ENCODE measurements at places on chromosomes 11 and 22.

DNA sequence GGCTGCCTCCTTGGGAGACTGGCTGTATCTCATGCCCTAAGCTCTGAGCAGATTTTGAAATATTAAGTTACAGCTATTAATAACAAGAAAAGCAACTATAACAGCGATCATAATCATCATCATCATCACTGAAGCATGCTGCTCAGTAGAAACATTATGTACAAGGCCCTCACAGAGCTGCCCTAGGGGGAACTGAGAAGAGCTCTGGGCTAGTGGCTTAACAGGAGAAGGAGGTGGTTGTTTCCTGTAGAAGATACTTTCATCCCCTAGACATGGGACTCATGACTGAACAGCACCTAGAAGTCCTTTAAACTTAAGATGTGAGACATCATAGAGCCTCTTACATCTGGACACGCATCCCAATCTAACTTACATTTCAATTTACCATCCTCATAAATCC, 332.8 kb upstream of the PLET1 start:
- DNase-seq = no peak

DNA sequence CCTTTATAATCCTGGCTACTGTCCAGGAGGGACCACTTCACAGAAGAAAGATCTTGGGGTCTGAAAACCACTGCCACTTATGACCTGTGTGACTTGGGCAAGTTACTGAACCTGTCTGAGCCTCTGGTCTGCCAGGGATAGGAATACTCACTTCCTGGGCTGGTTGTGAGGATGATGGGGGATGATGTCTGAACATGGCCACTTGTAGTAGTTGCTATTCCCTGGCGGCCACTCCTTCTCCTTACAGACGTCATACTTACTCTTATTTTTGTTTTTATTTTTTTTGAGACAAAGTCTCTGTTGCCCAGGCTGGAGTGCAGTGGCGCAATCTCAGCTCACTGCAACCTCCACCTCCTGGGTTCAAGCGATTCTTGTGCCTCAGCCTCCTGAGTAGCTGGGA, 26.1 kb downstream of the CD82 start:
- no peak for DNase-seq

- no peak for DNase-seq
Measured at GRCh38 chr11:70250876-70251658, 19.4 kb upstream of the PPFIA1 start.

- DNase-seq = no peak
Measured at GRCh38 chr11:72301486-72301885, 57.5 kb upstream of the PHOX2A start.

GRCh38 chr22:28894334-28894733, 11.0 kb downstream of the ZNRF3 start:
- no peak for DNase-seq

DNA sequence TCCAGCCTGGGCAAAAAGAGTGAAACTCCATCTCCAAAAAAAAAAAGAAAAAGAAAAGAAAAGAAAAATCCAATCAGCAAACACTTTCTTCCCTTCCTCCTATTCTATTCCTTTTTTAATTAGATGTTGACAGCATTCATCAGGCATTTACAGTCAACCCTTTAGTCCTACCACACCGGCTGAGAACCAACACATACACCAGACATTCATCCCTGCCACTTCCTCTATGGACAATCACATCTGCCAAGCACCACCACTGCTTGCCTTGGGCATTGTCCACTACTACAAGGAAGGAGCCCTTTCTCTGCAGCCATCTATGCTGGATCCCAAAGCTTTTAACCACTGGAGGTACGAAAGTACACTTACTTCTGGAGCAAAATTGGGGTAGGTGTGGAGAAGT, 9.4 kb upstream of the SLN start:
- no peak for DNase-seq

DNA sequence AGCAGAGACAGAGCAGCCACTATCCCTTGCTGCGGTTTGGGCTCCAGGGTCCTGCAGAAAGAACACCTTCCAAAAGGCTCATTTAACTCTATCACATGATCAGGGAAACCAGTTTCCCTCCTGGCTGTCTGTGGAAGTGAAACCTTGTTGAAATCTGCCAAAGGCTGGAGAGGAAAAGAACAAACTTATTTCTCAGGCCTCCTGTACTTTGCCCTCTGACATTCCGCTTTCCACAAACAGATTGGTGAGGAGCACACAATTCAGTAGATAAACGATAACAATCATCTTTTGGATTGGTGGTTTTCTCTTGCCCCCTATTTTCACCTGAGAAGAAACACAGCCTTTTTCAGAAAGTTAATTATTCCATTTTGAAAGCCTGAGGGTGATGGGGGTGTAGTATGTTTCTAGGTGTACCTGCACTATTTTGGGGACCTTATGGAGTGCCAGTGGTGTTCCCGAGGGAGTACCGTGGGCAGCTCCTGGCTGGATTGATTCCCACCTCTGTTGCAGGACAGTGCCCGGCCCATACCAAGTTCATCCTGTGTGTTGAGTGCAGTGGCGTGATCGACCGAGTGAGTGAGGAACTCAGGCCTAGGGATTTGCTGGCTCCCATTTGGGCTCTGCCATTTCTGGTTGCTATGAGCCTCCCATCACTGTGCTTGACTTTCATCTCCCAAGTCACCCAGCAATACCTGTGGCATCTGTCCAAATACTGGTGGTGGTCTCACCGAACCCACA, 102.0 kb downstream of the TBC1D22A start:
- no peak for DNase-seq

DNA sequence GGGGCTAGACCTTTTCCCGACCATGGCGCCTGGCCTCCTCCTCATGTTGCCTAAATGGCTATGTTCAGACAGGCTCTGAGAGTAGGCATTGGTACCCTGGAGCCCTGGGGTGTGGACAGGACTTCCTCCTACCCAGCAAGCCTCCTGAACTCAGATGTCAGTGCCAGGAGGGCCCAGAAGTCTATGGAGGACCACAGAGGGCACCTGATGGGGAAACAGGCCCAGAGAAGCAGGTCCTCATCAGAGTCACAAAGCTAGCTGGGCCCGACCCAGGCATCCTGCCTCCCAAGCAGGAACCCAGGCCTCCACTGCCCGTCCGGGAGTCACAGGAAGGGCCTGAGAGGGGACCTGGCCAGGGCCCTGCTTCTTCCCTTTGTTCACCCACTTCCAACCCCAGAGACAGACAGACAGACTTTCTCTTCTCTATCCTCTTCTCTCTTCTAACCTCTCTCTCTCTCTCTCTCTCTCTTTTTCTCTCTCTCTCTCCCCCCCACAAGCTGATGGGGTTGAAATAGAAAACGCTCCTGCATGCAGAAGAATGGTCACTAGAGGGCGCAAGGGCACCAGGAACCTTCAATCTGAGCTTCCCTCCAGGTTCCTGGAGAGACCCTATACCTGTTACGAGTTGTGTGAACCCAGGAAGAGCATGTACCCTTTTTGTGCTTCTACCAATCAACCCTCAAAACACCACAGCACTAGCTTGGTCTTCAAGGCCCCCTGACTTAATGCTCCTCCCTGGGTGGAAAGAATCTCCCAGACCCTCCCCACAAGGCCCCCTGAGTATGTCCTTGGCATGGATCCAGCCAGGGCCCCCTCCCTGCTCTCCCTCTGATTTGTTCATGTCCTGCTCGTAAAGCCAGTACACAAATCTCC, 27.1 kb downstream of the ARAP1 start:
- DNase-seq = peak; percentile 83

DNA sequence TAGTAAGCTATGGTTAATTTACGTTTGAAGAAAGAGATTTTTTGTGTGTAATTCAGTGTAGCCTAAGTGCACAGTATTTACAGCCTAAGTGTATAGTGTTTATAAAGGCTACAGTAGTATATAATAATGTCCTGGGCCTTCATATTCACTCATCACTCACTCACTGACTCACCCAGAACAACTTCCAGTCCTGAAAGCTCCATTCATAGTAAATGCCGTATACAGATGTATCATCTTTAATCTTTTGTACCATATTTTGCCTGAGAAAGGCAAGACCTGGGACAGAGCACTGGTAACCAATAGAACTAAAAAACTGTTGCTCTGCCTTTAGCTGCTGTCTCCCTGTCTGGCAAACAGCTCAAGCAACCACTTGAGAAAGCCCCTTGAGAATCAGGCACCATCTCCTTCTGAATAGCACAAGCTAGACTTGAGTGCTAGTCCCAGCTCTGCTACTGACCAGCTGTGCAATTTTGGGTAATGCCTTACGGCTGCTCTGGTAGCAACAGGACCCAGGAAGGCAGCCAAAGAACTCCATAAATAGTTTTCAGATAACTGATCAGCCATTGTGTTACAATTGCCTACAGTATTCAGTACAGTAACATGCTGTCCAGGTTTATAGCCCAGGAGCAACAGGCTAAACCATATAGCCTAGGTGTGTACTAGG, 131.3 kb downstream of the KCNC1 start:
- no peak for DNase-seq

DNA sequence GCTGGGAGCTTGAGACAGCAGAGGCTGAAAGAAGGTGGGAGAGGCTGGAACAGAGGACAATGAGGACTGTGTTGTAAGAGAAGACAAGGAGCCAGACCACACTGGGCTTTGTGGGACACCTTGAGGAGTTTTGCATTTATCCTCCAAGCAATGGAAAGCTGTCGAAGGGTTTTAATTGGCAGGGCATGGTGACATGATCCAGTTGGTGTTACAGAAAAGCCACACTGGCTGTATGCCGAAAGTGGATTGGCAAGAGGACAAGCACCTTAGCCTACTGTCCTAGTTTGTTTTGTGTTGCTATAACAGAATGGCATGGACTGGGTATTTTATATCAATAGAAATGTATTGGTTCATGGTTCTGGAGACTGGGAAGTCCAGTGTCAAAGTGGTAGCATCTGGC, 14.0 kb upstream of the APLNR start:
- DNase-seq = no peak

DNA sequence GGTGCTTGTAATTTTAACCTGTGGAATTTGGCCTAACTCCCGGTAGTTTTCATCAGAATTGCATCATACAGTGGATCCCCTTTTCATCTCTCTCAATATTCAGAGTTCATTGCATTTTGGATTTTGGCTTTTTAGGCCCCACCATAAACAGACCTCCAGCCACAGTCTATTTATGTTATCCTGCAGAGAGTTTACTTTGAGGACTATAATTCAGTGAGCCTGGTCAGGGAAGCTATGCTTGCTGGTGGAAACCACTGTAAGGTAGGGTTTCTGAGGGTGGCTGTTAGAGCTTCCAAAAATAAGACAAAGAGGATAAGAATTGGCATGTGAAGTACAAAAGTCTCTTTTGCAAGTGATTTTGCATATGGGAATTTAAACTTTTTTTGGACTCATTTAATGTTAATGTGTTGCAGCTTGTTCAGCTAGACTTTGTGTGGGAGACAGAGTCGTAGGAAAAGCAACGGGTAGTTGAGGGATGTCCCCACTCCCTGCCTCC, 34.8 kb upstream of the DDI1 start:
- no peak for DNase-seq

- DNase-seq = no peak
Measured at GRCh38 chr11:57484141-57484710, 23.9 kb downstream of the RTN4RL2 start.

GRCh38 chr22:17120711-17121232, 388 bp downstream of the TMEM121B start:
- no peak for DNase-seq

GRCh38 chr11:9838961-9839360, 175.1 kb downstream of the SWAP70 start:
- DNase-seq = peak; percentile 29

- no peak for DNase-seq
Measured at GRCh38 chr22:37319469-37319868, 37.2 kb downstream of the CYTH4 start.

- no peak for DNase-seq
Measured at GRCh38 chr11:44709966-44710365, 16.8 kb upstream of the TSPAN18 start.

GRCh38 chr11:95078526-95078925, 11.1 kb upstream of the ENDOD1 start:
- DNase-seq = no peak

DNA sequence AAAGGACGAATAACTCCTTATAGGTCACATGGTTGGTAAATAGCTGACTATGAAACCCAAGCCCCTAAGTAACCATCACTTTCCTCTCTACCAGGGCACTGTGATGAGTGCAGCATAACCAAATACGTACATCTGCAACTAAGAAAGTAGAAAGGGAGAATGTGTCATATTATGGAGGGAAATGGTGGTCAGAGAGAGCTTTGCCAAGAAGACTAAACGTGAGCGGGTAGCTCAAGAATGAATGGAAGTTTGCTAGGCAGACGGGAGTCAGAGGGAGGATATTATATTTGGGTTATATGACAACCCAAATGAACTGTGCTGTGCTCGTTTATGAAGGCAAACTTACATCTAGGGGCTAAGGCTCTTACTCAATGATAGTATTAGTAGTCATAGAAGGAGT, 537.3 kb downstream of the OPCML start:
- DNase-seq = no peak

- DNase-seq = no peak
Measured at GRCh38 chr11:58498464-58498863, 9.4 kb downstream of the OR5B21 start.

DNA sequence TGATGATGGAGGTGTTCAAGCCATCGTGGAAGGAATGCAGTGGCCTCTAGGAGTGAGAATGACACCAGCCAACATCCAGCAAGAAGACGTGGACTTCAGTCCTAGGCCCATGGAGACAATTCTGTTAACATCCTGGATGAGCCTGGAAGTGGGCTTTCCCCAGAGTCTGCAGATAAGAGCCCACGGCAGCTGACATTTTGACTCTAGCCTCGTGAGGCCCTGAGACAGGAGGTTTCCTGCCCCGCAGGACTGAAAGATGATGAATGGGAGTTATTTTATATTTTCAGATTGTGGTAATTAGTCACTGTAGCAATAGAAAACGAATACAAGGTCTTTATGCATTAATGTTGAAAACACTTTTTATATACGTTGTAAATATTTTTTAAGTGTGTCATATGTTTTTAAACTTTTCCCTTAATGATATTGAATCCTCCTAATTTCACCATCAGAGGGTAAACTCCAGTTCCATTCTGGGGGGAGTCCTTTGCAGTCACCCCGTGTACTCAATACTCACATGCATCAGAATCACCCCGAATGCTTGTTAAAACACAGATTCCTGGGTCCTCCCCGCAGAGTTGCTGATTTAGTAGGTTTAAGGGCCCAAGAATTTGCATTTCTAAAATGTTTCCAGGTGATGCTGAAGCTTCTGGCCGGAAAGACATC, 570 bp upstream of the TPCN2 start:
- no peak for DNase-seq

- DNase-seq = no peak
Measured at GRCh38 chr11:41947392-41947791, 487.9 kb upstream of the LRRC4C start.

- no peak for DNase-seq
Measured at GRCh38 chr11:115891581-115891980, 387.4 kb upstream of the CADM1 start.

DNA sequence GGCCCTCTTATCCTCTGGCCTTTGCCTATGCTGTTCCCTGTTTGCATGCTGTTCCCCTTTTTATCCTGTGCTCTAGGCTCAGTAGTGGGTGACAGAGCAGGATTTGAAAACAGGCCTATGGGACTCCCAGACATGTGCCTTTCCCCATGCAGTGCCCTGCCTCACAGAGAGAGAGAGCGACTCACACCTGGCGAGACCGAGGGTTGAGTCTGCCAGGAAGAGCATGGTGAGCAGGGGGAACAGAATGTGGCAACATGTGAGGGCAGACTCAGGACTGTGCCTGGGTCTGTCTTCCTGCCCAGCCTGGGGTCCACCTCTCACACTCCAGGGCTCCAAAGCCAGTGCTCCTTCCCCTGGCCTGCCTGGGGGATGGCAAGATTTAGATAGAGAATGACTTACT, 75.0 kb downstream of the NFAM1 start:
- DNase-seq = no peak

- no peak for DNase-seq
Measured at GRCh38 chr11:70488171-70488703, 89.9 kb downstream of the CTTN start.

All from left renal cortex interstitium (tissue), 4 donors.